Caco-2 (cell line): ENCODE measurements at places on chromosomes 13 and 19. TPM values are rescaled to one million over a fixed set of nuclear protein-coding genes. Genes with fewer than 3 reads are reported as not detected.

DNA sequence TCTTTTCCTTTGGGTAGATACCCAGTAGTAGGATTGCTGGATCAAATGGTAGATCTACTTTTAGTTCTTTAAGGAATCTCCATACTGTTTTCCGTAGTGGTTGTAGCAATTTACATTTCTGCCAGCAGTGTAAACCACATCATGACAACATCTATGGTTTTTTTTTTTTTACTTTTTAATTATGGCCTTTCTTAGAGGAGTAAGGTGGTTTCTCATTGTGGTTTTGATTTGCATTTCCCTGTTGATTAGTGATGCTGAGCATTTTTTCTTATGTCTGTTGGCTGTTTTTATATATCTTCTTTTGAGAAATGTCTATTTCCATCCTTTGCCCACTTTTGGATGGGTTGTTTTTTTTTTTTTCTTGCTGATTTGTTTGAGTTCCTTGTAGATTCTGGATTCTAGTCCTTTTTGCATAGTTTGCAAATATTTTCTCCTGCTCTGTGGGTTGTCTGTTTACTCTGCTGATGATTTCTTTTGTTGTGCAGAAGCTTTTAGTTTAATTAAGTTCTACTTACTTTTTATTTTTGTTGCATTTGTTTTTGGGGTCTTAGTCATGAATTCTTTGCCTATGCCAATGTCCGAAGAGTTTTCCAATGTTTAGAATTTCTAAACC lies 38.8 kb downstream of the TDRD3 start:
- no peak for DNase-seq

OR7A5 gene
- not detected in 2 replicates for total RNA-seq

CPAMD8 gene
- total RNA-seq, result 1.1 and 1.3 TPM in 2 replicates

PEG3 gene
- total RNA-seq, result not detected in 2 replicates

SHC2 gene
- total RNA-seq, result 1.3 and 2.4 TPM in 2 replicates

- DNase-seq, result no peak
Measured at GRCh38 chr13:65724226-65724625, 1505.9 kb downstream of the PCDH9 start.

DNA sequence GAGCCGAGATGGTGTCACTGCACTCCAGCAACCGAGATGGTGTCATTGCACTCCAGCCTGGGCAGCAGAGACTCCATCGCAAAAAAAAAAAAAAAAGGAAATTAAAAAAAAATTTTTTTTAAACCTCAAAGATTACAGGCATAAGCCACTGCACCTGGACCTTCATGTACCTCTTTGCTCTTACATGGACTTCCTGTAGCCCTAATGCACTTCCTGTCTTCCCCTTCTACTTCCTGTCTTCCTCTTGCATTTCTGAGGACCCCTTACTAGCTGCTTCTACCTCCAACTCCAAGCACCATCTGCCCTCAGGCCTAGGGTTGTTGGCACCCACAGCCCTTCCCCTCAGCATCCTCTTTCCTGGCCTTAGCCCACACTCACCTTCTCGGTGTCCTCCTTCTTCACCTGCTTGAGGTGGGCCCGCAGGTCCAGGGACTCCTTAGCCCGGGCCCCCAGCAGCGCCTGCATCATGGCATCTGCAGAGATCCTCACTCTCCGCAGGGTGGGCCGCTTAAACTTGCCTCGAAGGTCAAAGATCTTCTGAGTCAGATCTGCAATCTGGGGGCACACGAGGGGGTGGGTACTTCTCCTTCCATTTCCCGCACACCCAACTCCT lies 3.8 kb downstream of the TNNI3 start:
- no peak for DNase-seq

TRIM13 gene
- 16.5 and 21.0 TPM in 2 replicates for total RNA-seq

DNA sequence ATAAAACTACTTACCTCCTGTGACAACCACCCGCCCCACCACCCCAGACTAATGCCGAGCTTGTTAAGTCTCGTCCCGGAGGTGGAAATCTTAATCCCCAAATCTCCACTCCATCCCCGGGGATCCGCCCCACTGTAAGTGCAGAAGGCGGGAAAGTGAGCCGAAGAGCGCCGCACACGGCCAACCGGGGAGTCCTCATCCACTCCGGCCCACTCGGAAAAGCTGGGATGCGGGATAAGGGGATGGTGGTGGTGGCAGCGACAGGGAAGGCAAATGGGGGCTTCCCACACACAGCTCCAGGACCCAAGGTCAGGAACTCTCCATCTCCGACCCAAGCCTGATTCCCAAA lies 621 bp downstream of the FBL start:
- no peak for DNase-seq

- DNase-seq, result no peak
Measured at GRCh38 chr13:73809561-73809960, 324.6 kb downstream of the KLF12 start.

DNA sequence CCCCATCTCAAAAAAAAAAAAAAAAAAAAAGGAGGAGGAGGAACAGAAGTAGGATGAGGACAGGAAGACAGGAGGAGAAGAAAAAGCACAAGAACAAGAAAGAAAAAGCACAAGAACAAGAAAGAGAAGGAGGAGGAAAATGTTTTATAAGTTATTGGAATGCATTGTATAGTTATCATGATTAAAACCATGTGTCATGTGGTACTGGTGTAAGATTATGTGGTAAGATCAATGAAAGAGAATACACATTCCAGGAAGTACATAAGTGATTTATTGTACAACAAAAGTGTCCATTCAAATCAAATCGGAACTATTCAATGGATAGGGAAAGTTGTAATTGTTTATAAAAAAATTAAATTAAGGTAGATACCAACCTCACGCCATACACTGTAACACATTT lies 167.7 kb downstream of the MZT1 start:
- DNase-seq, result no peak

GRCh38 chr13:25345576-25345975 lies 26.2 kb upstream of the ATP8A2 start:
- DNase-seq, result no peak

- DNase-seq, result no peak
Measured at GRCh38 chr13:38328699-38329098, 21.0 kb upstream of the UFM1 start.

DNA sequence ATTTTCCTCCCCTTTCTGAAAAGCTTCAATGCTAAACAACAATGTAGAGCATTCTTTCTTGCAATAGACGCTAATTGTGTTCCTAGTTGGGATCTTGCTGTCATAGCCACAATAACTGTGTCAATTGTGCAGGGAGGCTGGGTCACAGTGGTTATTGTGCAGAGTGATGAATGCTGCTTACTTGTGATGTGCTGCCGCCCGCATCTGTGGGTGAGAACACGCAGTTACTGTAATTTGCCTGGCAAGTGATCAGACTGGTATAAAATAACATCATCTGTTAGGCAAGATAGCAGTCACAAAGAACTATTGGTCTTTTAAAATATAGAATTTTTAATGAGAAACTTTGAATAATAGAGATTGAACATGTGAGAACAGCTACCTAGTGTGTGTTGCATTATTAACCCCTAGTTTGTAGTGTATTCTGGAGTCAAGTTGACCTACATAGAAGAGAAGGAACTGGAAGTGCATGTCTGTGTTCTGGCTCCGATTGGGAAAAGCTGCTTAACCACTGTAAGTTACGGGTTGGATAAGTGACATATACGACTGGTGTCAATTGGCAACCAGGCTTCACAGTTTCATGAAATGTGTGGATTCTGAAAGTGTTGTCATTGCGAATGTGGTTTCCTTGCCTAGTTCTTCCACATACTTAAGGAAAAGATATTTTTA lies 43.6 kb downstream of the SLAIN1 start:
- no peak for DNase-seq

GRCh38 chr19:48571378-48572162 lies 19.6 kb downstream of the SULT2B1 start:
- DNase-seq, result peak; percentile 74

DNA sequence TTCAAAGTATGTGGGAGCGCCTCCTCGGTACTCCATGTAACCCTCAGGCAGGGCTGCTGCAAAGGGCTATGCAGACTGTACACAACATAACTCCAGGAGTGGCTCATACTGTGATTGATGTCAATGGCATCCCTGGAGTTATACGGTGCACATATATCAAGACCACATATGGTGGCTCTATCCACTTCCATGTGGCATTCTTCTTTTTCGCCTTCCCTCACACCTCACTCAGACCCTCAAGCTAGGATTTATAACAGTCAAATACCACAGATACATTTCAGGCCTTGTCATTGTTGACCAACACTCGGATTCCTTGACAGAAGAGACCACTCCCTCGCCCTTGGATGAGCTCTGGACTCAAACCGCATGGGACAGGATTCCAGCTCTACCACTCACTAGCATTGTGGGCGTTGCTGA lies 11.3 kb upstream of the UBL3 start:
- peak; percentile 47 for DNase-seq

TEKTIP1 gene
- total RNA-seq, result 1.5 and 1.9 TPM in 2 replicates

DAND5 gene
- total RNA-seq, result not detected in 2 replicates

DNA sequence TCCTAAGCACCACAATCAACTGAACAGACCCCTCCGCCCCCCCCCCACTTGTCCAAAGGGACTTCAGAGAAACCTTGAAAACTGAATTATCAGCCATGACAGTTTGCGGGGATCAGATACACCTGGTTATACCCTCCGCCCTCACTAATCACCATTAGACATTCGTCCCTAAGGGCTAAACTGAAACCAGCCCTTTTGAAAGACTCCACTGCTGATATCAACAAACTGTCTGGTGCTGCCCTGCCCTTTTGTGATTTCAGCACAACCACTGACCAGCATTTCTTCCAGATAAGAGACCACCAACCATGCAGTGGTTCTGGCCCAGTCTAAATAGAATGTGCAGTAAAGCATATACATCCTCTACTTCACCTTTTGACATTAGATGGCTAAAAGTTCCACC lies 1422.9 kb downstream of the EFNB2 start:
- no peak for DNase-seq

DNA sequence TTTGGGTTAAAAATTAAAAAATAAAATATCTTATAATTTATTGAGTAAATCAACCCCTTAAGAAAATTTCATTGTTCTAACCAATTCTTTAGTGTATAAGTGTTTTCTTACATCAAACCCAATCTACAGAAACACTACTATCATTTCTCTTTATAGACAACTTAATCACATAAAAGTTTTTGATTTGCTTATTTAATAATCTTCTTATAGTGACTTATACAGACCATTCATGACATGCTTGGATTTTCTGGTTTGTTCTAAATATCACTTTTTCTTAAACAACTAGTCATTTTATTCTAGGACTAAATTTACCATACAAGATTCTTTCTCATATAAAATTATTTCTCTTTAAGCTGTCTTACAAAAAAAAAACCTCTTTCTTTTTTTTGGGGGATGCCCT lies 27.3 kb upstream of the ZSCAN5A start:
- no peak for DNase-seq

DNA sequence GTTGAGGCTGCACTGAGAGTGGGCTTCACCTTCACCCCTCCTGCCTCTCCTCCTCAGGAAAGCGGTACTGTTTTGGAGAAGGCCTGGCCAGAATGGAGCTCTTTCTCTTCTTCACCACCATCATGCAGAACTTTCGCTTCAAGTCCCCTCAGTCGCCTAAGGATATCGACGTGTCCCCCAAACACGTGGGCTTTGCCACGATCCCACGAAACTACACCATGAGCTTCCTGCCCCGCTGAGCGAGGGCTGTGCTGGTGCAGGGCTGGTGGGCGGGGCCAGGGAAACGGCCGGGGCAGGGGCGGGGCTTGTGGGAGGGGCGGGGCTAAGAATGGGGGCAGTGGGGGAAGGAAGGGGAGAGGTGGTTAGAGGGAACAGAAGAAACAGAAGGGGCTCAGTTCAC lies 7.5 kb downstream of the CYP2A13 start:
- no peak for DNase-seq

DNA sequence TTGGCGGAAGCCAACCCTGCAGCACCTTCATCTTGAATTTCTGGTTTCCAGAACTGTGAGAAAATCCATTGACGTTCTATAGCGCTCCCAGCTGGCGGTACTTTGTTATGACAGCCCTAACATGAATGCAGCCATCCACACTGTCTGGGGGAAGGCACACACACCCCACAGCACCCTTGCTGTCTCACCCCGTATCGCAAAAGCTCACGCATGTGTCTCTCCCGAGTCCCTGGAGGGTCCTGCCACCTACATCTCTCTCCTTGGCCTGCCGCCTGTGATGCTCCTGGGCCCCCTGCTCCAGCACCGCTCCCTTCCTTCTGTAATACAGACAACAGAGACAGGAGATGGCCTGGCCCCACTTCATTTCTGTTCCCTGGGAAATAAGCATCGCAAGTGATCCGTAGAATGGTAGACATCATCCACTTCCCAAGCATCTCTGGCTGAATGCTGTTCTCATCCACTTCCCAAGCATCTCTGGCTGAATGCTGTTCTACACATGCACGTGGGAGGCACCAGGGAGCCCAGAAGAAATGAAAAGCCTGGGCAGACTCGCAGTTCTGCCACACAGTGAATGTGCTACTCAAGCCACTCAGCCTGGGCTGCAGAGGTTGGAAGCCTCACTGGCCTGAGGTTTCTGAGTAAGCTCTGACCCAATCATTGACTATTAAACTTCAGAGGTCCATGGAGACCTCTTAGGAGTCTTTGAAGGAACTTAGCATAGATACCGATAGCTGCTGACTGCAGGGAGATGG lies 29.6 kb downstream of the EPN1 start:
- no peak for DNase-seq

- no peak for DNase-seq
Measured at GRCh38 chr19:17054746-17055145, 20.5 kb downstream of the HAUS8 start.
